Retinal pigment epithelial cell (primary cell): ENCODE measurements at places on chromosomes 2 and 18.

DNA sequence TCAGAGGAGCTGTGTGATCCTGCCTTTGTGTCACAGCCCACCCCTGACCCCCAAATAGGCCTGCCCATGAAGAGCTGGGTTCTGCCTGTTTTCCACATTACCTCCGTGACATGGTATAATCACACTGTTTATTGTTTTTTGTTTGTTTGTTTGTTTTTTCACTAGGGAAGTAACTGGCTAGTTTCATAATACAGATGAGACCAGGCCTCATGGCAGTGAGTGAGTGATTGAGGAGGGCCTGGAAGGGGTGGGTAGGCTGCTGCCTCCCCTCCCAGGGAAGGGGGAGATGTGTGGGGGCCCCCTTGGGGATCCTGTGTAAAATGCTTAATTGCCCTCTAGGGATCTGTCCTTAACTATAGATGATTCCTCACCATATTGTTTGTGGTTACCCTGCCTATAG lies 190.5 kb downstream of the LDLRAD4 start:
- no peak for DNase-seq

DNA sequence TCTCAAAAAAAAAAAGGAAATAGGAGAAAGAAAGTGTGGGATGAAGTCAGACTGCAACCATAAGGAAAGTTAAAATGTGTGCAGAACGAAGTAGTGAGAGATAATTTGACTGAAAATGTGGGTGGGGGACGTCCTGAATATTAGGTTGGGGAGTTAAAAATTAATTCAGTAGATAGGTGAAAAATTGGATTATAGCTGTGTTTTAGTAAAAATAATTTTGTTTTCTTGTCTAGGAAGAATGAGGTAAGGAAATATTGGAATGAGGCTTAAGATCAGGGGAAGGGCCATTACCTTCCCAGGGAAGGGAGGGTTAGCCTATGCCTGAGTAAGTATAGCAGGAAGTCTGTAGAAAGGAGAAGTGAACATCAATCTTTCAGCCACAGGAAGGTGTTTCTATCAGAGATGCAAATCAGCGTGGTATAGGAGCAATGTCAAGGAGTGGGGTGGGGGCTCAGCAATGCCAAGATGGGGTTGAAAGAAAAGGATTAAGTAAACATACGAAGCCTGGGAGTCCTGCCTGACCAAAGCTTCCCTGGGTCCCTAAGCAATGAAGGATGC lies 250.9 kb downstream of the PIEZO2 start:
- no peak for DNase-seq

DNA sequence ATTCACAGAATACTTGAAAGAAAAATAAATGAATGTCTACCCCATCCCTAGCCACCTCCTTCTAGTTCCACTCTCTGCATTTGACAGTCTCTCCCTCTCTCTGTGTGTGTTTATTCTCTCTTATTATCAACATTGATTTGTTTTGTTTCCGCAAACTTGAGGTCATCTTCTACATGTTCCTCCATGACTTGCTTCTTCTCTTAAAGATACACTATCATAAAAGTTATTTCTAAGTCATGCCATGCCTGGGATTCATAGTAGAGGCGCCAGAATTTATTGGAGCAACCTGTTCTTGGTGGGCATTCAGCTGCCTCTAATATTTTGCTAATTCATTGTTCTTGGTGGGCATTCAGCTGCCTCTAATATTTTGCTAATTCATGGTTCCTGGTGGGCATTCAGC lies 58.9 kb upstream of the SMAD7 start:
- DNase-seq: no peak

DNA sequence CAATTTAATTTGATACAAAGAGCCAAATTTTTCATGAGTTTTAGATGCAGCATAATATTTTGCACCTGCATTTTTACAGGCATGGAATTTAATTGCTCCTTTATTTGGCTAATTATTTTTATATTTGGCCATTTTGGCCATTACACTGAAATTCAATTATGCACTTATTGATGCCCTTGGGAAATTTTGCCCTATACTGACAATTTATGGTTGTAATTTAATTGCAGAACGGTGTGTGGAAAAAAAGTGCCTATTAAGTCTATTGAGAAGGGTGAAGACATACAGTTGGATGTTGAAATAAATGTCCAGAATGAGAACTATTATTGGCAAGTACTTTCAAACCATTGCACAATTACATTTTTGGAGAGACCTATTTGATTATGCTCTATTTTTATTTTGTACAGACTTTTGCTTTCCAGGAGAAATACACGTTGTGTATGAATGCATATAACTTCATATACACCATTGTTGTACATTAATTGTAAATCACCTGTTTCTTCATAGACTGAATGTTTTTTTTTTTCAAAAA lies 1319.3 kb upstream of the CDH2 start:
- no peak for DNase-seq

DNA sequence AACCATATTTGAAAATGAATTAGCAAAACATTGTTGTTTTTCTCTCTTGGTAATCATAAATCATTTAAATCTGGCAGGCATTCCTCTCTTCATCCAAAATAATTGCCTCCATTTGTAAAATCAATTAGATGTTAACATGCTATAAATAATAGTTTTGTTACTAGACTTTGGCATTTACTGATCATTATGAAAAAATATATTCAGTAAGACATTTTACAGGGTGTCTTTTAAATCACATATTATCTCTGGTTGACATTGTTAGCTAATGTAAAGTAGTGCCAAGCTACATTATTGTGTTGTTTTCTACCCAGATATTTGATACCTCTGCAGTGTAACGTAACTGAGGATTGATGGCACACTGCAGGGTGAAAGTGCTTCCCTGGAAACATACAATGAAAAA lies 31.8 kb upstream of the DLX1 start:
- no peak for DNase-seq

DNA sequence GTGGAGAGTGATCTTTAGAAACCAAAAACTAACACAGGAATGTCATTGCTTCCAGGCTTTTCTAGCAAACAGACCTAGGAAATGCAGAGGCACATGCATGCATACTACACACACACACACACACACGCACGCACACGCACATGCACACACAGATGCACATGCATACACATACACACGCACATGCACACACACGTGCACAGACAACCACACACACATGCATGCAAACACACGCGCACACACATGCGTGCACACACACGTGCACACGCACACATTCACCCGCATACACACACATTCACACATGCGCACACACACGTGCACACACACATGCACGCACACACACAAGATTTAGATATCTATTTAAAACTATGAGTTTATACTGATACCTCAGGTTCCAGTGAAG lies 379.5 kb downstream of the ZNF516 start:
- DNase-seq: no peak

GRCh38 chr2:95042472-95043271 lies 17.2 kb downstream of the MAL start:
- no peak for DNase-seq

DNA sequence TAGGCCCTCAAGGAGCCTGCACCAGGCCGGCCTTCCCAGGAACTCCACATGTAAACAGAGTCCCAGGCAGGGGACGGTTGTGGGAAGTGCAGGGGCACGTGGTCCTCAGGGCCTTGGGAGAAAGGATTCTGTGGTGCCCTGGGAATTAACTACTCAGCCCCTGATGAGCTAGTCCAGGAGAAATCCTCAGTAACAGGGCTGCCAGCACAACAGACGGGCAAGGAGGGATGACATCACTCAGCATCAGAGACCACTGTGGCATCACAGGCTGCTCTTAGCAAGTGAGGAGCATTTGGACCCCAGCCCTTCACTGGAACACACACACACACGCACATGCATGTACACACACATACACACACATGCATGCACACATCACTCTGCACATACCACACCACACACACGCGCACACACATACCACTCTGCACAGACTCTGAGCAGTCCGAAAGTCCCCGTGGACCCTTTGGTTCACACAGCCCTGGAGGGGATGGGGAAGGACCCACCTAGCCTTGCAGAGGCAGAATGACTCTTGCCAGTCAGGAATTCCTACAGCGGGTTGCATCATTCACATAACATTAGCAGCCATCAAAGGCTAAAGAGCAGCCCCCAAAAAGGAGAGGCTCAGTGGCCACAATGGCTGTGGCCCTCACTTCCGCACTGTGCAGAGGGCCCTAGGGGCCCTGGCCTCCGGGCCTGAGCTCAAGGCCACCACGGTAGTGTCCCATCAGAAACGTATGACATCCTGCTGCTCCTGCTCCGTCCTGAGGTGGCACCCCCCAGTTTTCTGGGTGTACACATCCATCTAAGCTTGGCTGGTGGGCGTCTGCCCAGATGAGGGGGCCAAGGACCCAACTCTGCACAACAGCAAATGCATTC lies 1.9 kb upstream of the NMUR1 start:
- DNase-seq: no peak

- DNase-seq: no peak
Observed at GRCh38 chr18:56235071-56235470, 403.3 kb downstream of the TXNL1 start.
